ENCODE measurements at places on chromosomes 5 and 9.

GRCh38 chr9:4012441-4012840, 287.4 kb downstream of the GLIS3 start:
- peak; percentile 77 for DNase-seq

GRCh38 chr9:130830231-130830760, 4.8 kb upstream of the ABL1 start:
- DNase-seq = no peak

- DNase-seq = no peak
Measured at GRCh38 chr9:102844716-102845115, 150.4 kb upstream of the CYLC2 start.

DNA sequence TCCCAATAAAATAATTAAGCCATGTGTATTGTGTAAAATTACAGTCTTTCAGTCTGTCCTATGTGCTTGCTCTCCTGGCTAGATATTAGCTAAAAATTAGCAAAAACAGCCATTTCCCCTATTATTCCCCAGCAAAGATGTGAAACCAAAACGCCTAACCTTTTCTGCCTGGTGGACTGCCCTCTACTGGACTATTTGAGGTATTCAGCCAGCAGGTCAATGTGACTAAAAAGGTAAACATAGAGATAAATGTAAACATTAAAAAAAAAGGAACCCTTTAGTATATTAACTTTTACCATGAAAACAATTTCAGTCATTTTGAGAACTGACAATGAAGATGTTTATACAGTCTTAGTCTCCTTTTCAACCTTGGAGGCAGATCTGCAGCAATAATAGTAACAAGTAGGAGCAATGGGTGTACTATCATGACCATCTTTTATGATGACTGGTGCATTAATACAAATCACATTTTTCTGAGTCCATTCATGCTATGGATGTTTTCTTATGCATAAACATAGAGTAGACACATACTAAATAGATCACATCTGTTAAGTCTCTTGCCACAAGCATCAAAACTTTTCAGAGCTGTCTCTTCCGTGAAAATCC, 10.1 kb downstream of the ATG12 start:
- peak; percentile 52 for DNase-seq

- no peak for DNase-seq
Measured at GRCh38 chr9:112279501-112279900, 53.9 kb downstream of the PTBP3 start.

- DNase-seq = no peak
Measured at GRCh38 chr9:137435980-137436760, 5.0 kb downstream of the ENTPD8 start.

All from fibroblast of skin of scalp (primary cell).